Effector CD4-positive, alpha-beta T cell (primary cell): ENCODE measurements at places on chromosomes 12 and 14.

GRCh38 chr14:44730860-44731259, 223.8 kb upstream of the FSCB start:
- no peak for DNase-seq

GRCh38 chr14:94368243-94368590, 20.2 kb downstream of the SERPINA1 start:
- no peak for DNase-seq

DNA sequence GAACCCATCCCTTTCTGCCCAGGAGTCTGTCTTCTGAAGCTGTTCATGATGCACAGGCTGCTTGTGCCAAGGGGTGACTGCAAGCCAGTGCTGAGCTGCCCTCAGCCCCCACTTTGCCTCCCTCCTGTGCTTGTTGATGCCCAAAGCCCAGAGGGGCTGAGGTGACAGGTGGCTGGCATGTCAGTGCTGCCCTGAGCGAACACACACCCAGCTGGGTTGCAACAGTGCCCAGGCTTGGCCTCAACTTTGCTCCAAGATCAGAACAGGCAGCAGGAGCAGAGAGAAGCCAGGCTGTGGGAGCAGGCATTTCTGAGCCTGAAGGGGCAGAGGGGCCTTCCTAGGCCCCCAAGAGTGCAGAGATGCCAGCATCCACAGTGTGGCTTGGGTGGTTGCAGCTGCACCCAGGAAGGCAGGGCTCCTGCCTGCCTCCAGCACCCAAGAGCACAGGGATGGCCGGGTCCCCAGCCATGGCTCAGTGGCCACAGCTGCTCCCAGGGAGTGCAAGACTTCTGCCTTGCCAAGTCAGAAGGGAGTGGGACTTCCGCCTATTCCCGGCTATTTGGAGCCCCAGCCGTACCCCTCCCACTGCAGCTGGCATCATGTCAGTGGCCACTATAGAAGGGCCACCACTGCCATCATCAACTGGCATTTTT, 83.1 kb downstream of the SLC16A7 start:
- DNase-seq = no peak

DNA sequence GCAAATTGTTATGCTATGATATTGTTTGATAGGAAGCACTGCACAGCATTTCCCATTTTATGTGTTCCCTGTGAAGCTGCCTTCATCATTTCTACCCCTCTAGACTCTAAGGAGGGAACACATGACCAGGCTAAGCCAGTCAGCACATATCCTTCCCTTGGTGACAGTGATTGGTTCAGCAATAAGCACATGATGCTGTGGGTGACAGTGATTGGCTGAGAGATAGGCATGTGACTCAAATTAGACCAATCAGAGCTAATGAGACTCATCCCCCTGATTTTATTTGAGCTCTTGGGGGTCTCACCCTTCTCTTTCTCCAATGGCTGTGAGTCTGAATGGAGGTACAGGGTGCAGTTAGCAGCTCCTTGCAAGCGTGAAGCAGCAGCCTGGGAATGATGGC, 195.2 kb downstream of the NUAK1 start:
- DNase-seq = no peak

DNA sequence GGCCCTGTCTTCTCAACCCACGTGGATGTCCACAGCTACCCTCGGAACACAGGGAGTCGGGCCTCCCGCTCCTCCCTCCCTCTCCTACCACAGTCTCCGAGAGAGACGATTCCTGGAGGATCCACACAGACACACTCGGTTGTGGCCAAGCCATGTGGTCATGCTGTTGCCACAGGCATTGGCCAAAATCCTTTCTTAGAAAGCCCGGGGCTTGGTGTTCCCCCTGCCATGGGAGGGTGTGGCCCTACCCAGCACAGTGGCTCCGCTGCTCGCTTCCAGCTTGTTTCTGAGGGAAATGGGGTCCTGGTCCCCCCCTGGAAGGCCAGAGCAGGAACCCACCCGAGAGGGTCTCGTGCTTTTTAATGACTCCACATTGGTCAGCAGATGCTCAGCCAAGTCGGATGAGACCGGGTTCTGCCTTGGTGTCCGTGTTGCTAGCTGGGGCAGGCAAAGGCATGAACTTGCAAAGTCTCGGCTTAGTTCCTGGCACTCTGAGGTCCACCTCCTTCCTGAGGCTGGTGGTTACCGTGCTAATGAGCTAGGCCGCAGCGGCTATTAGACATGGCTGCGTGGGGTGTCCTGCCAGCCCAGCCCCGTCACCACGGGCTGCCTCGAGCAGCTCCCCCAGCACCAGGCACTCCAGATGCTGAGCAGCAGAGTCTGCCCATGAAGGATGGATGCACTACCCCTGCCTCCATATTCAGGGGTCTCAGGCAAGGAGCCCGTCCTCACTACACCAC, 46.8 kb upstream of the MEG3 start:
- no peak for DNase-seq

- no peak for DNase-seq
These were observed 13.7 kb downstream of the TRMT61A start for GRCh38 chr14:103542605-103543088.
